ENCODE measurements at places on chromosomes 2 and 18.

DNA sequence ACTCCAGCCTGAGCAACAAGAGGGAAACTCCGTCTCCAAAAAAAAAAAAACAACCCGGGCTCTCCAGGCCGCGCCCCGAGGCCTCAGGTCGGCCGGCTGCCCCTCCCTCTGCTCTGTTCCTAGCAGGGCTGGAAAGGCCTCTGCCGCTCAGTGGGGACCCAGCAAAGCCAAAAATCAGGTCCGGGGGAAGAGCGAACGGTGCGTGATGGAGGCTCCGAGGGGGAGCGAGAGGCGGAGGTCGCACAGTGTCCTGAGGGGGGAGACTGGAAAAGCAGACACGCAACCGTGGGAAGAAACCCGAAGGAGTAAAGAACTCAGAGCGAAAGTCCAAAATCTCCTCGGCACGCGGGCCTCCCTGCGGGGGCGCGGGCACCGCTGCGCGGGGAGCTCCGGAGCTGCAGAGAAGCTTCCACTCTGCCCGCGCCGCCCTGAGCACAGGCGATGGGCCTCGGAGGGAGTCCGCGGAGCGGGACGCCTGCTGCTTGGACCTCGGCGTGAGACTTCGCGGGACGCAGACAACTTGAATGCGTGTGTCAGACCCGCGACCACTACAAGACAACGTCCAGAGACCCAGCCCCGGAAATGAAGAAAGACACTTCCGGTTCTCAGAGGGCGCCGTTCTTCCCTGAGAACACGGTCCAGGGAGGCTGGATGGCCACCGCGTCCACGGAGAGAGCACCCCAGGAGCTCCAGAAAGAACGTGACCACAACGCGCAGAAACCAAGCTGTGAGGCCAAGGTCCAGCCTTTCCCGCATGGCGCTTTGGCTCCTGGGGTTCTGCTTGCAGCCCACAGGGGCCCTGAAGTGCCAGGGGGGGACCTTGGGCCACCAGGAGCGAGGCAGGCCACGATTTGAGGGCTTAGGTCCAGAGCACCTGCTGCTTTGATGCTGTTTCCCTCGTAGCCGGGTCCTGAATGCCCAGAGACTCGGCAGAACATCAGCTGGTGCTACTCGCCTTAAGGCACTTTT is 219.8 kb downstream of the DPP10 start:
- peak; percentile 70 for DNase-seq

- no peak for DNase-seq
Measured at GRCh38 chr18:60502591-60502990, 130.0 kb upstream of the MC4R start.

- no peak for DNase-seq
Measured at GRCh38 chr2:182726473-182726872, 10.4 kb downstream of the DNAJC10 start.

DNA sequence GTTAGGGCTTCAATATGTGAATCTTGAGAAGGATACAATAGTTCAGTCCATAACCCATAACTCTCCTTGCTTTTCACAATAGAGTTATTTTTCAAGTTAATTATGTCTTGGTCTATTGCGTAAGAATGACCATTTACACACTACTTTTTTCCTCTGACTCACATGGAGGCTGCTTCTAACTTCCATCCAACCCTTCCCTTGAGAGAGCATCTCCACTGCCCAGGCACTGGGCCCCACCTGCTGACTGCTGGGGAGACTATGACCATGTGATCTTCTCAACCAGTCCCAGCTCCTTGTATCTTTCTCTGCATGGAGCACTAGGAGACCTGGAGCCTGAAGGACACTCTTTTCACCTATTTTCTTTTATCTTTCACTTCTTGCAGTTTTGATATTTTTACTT is 251.5 kb downstream of the GPD2 start:
- DNase-seq = no peak

DNA sequence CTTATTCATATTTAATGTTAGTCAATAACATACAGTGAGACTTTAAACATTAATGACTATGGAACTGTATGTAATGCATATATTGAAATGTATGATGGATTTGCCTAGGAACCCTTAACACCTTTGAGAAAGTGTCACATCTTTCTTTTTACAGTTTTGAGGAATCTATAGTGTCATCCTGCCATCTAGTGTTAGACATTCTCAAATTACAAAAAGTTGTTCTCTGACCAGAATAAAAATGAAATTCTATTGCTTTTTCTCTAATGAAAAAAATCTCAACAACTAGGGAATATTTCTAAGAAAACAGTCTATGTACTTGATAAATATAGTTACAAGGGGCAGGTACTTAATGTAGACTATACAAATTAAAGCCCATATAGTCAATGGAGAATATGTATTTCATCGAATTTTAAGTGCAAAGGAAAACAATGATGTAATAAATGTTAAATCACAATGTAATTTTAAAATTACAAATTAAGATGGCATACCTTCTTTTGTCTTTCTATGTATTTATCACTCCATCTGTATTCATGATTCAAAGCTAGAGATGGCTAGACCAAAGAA is 5.1 kb upstream of the CALCRL start:
- DNase-seq = peak; percentile 8

- no peak for DNase-seq
Measured at GRCh38 chr2:195367809-195368208, 289.2 kb upstream of the SLC39A10 start.

DNA sequence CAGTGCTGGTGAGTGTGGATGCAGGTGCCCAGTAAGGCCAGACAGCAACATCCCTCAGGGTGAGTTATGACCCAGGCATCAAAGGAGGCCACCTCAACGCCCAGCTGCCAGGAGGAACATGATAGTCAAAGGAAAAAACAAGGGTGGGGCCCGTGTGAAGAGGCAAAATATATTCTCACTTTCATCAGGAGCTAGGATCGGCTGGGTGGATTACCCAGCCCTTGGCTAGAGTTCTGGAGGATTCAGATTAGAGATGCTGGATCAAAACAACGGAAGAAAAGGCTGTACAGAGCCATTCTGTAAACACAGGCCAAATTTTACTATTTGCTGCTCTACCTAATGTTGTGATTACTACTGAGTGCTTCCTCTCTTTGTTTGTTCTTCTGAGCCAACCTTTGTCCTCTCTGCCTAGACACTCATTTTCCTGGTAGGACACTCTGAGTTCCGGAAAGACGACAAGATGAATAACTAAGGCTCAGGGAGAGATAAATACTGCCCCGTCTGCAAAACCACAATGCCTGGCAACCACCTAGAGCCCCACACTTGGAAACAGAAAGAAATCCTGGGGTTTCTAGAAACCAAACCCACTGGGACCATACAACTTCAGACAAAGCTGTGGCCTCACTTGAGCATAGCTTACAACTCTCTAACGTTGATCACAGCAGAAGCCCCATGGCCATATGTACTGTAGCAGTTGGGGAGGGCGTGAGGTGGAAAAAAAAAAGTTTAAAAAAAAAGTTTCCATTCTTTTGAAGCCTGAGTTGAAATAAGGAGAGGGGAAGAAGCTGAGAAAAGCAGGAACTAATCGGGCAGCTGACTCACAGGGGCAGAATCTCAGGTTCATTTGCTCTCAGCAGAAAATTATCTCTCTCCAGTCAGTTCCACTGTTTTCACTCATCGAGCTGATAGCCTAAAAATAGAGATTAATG is 17.8 kb upstream of the PMAIP1 start:
- DNase-seq = peak; percentile 20

- DNase-seq = no peak
Measured at GRCh38 chr2:86476092-86476491, 34.9 kb downstream of the KDM3A start.

DNA sequence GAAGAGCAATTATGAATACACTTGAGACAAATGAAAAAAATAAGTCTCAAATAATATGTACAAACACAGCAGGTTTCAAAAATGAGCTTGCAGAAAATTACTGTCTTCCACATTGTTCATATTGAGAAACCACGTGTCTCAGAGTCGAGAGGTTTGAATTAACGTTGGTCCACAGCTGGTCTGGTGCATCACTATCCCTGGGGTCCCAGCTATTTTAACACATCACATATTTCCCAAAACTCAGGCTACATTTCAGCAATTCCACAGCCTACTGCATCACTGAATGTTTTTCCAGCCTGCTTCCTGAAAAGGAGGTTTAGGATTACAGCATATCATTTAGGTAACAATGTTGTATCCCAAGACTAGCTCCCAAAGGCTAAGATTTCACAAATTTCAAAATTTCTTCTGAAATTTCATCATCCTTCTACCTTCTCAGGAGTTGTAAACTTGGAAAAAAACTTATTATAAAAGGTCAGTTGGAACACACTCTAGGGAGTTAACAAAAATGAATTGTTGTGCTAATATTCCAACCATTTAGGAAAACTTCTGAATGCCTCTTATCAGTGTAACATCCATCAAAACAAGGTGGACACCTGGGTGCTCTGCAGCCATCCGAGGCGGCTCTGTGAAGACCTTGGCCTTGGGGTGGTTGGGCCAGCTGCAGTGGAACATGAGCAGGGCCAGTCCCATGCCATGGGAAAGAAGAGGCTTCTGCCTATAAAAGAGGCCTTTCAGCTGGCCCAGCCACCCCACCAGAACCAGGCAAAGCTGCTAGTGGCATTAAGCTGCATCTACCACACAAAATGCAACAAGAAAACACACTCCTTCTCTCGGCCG is 198.1 kb upstream of the RBBP8 start:
- DNase-seq = no peak

GRCh38 chr2:30192314-30192713 is 39.0 kb upstream of the LBH start:
- no peak for DNase-seq

DNA sequence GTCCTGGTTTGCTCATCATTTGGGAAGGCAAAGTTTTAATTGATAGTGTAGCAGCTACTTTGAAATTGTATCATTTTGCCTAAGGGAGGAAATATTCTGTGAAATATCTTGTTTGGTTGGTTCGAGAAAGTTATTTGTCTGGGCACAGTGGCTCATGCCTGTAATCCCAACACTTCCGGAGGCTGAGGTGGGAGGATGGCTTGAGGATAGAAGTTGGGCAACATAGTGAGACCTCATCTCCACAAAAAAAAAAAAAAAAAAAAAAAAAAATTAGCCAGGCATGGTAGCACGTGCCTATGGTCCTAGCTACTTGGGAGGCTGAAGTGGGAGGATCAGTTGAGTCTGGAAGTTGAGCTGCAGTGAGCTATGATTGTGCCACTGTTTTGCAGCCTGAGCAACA is 3.1 kb upstream of the ADGRF3 start:
- no peak for DNase-seq

- DNase-seq = no peak
Measured at GRCh38 chr2:183666031-183666430, 541.8 kb downstream of the NUP35 start.

- DNase-seq = no peak
Measured at GRCh38 chr2:12636837-12637581, 79.7 kb upstream of the TRIB2 start.

DNA sequence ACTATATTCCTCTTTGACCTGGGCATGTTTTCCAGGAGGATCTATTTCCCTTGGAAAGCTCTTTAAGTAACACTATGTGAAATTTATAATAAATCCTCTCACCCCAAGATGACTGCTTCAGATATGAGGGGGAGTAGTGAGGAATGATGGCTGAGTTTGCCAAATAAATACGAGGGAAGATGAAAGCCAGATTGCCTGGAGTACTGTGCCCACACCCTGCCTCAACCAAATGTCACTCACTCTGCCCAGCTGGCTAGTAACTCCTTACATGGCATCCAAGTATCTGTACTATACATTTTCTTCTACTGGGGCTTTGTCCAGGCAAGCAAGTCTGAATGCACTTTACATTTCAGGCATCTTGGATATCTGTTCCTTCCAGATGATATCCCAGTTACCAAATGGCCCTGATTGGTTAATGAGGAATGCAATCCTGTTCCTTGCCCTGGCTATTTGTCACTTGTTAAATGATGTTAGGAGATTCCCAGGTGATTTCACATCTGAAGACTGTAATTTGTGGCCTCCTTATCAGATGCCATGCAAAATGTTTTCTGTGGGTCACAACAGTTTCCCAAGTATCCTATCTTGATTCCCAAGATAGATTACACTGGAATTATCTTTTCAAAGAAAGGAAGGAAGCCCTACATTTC is 191.8 kb downstream of the IKZF2 start:
- DNase-seq = no peak

DNA sequence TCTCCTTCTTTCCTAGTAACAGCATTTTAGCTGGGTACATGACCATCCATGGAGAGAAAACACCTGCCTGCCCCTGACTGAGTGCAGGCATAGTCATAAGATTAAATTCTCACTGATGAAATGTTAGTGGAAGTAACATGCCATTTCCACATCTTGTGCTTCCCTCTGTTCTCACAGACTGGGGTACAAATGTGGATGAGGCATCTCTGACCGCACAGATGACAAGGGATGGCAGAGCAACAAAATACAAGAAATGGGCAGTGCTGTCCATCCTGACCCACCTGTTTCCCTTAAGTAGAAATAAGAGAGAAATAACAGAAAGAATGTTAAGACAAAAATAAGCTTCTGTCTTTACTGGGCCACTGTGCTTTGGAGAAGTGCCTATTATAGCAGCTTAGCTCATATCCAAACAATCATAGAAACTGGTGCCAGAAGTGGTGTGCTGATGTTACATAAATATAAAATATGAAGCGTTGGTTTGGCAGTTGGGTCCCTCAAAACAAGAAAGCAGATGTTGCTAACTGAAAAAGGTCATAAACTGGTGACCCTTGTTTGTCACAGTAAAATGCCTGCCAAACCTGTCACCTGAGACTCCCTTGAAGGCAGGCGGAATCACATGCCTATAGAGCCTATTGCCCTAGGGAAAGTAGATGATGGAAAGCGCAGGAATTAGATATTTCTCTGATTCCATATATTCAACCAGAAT is 72.4 kb upstream of the CCDC150 start:
- no peak for DNase-seq

Measured in urothelium cell line (cell line).